ENCODE measurements at places on chromosomes 4 and X.

DNA sequence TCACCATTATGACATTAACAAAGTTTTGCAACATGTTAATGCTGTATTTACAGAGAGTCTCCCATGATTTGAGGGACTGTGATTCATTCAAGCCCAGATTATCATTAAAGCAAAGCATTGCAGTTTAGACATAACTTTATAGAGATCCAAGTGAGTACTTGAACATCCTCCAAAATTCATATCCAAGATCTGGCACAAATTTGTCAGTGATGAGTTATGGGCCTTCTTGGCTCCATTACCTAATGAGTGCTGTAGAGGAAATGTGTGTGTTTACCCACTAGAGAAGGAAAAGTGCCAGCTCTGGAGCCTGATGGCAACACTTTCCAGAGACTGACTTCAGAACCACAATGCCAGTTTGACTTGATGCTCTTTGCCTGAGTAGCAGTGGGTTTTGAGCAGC, 432.3 kb downstream of the GALNTL6 start:
- no peak for DNase-seq

DNA sequence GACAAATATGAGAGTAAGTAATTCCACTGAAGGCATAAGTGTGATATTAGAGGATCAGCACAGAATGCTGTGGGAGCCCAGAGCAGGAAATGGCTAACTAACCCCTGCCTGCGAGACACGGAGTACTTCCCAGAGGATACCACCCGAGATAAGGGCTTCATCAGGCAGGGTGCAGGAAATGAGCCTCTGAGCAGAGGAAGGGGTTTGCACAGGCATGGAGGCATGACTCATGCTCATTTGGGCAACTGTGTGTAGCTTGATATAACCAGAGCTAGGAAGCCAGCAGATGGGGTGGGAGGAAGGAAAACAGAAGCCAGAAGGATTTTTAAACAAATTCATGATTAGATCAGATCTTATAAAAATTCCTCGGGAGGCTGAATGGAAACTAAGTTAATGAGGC, 70.0 kb upstream of the TSPAN5 start:
- DNase-seq: no peak

- no peak for DNase-seq
Measured at GRCh38 chr4:173492315-173492714, 37.7 kb downstream of the HAND2 start.

DNA sequence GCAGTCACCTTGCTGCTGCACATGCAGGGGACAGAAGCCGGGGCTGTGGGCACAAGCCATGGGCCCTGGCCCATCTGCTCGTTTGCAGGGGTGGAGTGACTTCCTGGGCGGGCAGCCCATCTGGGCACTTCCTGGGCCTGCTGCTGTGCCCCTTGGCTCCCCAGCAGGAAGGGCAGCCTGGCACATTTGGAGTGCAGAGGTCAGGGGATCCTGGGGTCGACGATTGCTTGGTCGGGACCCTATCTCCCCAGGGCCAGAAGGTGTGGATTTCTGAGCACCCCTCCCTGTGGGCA, 10.9 kb upstream of the MXD4 start:
- DNase-seq: no peak

All from T47D (cell line).